ENCODE measurements at places on chromosomes 1 and 21.

- no peak for DNase-seq
These were observed 20.6 kb upstream of the CCDC190 start for GRCh38 chr1:162881590-162881989.

- no peak for DNase-seq
These were observed 10.8 kb downstream of the BLACAT1 start for GRCh38 chr1:205444931-205445645.

- peak; percentile 12 for DNase-seq
These were observed 36.7 kb upstream of the MTF2 start for GRCh38 chr1:93042187-93043056.

GRCh38 chr1:75559136-75559535, 51.8 kb downstream of the SLC44A5 start:
- no peak for DNase-seq

DNA sequence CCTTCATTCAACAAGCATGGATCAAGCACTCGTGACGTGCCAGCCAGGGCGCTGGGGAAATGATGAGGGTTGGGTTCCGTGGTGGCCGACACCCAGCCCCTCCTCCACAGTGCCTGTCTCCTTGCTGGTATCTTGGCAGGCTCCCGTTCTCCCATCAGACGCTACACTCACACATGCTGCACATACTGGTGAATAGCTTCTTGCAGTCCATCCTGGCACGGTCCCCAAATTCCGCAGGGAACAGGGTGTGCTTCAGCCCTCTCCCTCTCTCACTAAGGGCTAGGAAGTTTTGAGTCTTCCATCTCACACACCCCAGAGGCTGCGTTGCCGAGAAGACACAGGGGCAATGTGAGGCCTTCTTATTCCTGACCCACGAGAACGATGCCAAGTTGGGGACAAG, 10.1 kb upstream of the MEF2D start:
- DNase-seq = peak; percentile 30

DNA sequence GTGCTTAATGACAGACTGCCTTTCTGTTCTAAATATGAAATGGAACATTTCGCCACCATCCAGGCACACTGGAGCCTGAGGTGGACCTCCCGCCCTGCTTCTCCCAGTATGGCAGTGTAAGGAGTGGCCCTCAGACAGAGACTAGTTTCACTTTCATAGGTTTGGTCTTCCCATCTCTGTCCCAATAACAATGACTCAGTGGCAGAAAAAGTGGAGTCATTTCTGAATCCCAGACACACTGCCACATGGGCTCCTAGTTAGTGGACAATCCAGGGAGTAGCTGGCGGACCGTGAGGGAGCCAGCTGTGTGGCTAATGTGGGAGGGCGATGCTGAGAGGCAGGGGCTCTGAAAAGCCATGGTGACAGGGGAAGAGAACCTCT, 95.6 kb upstream of the TSPAN2 start:
- DNase-seq = peak; percentile 86

GRCh38 chr1:67898033-67898726, 64.9 kb upstream of the GNG12 start:
- DNase-seq = no peak

DNA sequence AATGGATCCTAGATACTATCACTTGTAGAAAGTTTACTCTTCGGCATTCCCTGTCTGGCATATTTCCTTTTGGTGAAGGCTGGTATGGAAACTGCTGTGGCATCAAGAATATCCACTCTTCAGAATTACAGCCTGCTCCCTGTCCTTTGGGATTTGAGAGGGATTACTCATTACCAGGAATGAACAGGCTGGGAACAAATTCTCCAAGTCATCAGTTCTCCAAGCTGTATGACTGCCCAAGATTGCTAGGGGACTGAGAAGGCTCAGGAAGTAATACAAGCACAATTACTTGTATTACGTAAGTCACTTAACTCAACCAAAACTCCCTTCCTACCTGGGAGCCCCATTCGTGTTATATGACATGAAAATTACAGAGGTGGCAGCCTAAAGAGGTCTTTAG, 49.6 kb downstream of the CD58 start:
- DNase-seq = peak; percentile 63

DNA sequence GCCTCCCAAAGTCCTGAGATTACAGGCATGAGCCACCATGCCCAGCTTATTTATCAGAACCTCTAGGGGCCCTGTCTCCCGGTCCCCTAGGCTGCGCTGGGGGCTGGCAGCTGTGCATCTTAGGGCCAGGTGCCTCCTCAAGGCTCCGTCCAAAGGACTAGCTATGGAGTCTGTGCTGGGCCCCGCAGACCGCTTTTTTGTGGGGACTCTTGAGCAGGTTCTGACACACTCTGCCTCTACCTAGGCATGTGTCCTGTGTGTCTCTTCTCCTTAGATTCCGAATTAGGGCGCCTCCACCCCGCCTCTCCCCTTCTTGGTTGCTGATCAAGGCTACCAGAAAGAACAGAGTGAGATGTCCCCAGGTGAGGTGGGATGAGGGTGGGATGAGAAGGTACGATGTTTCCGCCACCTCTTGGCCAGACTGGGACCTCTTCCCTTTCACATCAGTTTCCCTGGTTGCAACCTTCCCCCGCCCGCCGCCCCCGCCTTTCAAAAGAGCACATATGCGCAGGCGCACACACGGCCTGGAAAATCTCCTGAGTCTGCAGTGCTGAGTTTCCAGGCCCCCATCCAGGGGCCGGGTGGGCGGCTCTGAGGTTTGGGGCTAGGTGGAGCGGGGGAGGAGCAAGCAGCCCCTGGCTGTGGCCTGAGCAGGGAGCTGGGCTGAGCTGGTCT, 5.0 kb upstream of the PTPN7 start:
- DNase-seq = no peak

DNA sequence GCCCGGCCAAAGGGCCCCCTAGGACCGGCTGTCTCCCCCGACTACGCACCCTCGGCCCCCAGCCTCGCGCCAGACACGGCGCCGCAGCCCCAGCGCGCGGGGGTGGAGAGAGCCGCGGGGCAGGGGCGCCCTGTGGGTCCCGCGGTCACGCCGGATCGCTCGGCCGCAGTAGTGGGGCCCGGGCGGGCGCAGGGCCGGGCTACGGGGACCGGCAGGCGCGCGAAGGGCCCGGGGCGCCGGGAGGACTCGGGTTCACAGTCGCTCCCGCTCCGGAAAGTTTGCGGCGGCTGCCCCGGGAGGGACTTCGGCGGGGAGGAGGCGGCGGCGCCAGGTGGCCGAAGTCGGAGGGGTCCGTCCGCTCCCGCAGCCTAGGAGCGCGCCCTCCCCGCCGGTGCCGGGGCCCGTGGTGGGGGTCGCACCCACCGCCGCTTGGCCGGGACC, 7.1 kb upstream of the ZNF669 start:
- peak; percentile 21 for DNase-seq

DNA sequence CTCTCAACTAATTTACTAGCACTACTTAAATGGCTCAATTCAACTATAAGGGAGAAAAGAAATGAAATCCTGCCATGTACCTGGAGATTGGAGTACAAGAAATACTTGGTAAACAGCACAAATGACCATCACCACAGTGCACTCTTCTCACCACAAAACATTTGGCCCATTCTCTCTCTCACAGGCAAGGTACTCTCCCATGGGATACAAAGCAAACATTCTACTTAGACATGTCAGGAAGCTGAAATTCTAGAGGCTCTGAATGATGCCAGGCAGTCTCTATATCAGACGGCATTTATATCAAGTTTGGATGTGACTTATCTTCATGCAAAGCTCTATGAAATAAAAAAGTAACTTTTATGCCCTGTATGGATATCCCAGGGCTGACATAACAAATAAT, 72.5 kb downstream of the DPT start:
- no peak for DNase-seq

DNA sequence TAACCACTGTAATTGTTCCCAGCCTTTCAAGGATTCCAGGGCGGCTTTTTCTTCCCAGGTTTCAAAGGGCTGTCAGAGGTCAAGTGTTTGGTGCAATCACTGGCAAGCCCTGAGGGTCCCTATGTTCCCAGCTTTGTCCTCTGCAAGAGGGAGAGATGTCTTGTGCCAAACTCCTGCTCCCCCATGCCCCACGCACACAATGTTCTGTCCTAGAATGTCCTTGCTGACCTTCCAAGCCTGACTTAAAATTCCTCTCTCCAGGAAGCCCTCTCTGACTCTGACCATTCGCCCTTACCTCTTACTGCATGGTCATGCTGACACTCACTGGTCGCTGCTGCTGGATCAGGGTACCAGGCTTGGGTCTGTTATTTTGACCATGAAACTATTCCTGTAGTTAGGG, 152.5 kb upstream of the KCND3 start:
- DNase-seq = no peak

GRCh38 chr1:198538579-198539364, 1.7 kb downstream of the ATP6V1G3 start:
- DNase-seq = no peak

DNA sequence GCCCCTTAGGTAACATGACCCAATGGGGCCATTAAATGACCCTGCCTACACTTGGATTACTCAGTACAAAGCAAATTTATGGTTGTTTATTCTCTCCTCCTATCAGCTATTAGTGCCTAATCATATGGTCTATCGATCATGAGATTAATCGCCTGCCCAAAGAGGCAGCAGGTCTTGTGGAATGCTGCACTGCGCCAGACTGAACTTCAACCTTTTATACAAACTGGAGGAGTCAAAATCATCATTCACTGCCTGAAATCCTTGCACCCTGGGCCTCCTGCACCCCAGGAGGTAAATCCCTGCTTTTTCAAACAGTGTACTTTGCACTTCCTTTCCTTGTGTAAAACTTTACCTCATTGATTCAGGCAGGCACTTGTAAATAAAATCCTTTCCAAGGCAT, 69.7 kb downstream of the NFIA start:
- DNase-seq = no peak

- no peak for DNase-seq
These were observed 10.7 kb upstream of the NPHP4 start for GRCh38 chr1:6002714-6003501.

GRCh38 chr1:178774263-178774662, 49.2 kb downstream of the RALGPS2 start:
- peak; percentile 60 for DNase-seq

DNA sequence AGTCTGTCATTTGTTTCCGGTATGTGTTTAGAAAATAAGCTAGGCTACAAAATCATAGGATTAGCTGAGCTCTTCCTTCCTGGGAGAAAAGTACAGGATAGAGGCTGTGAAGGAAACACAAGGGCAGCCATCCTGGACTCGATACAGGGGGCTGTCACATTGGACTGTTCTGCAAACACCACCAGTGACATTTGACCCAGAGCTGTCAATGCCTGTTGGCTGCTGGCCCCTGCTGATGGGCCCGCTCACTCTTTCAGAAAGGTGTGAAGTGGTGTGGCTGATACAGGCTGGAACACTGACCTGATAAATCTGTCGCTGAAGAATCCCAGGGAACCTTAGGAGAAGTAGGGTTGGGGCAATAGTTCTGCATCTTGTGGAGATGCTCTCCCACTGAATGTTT, 183.1 kb downstream of the RHOU start:
- no peak for DNase-seq

DNA sequence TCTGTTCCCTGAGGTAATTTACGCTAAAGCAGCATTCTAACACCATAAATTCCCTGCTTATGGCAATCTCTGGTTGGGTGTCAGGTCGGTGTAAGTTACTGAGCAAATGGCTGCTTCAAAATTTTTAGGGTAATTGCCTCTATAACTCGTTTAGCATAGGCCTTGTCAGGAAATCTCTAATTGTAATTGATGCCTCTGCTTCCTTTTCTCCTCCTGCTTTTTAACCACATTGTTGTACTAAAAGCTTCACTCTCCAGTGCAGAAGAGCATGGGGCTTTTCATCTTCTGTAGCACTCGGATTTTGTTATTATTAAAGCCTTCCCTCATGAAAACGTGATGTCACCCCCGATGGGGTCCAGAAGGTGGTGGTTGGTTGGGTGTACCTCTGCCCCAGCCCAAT, 141.6 kb upstream of the NBPF11 start:
- no peak for DNase-seq

GRCh38 chr1:15786581-15786980, 20.9 kb downstream of the UQCRHL start:
- no peak for DNase-seq

- DNase-seq = peak; percentile 62
These were observed 24.5 kb upstream of the POU2F1 start for GRCh38 chr1:167196166-167196565.

GRCh38 chr1:21590126-21590880, 78.9 kb downstream of the RAP1GAP start:
- DNase-seq = no peak

Measured in ELR (cell line).